Stimulated activated CD4-positive, alpha-beta T cell treated with anti-CD3 and anti-CD28 coated beads, Interleukin-1b, Interleukin-23, amount 100 ng/mL, for 1 hour (primary cell): ENCODE measurements at places on chromosomes 3 and 15.

DNA sequence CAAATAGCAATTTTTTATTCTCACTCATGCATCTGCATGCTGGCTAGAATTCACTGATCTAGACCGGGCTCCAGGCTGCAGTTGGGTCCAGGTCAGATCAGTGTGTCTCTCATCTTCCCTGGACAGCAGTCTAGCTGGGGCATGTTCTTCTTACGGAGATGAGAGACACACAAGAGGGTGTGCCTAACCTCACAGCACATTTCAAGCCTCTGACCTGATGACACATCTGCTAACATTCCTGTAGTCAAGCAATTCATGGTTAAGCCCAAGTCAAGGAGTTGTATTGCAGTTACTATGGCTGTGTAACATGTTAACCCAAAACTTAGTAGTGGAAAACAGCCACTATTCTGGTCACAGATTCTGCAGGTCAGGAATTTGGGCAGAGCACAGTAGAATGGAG, 13.1 kb downstream of the BSN start:
- DNase-seq = no peak

DNA sequence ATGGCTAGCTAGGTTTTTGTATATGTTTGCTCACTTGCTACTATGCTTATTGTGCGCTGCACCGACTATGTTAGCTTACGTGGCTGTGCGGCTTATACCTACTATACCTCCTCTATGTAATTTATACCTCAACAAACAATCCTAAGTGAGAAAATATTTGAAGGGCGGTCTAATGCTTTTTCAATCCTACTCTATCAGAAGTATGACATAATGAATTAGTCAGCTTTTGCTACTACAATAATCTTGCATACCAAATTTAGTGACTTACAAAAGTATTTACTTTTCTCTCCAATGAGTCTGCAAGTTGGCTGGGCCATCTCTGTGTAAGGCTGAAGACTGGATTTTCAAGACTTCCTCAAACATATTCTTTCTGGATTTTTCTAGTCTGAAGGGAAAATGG, 391.2 kb upstream of the NECTIN3 start:
- no peak for DNase-seq

DNA sequence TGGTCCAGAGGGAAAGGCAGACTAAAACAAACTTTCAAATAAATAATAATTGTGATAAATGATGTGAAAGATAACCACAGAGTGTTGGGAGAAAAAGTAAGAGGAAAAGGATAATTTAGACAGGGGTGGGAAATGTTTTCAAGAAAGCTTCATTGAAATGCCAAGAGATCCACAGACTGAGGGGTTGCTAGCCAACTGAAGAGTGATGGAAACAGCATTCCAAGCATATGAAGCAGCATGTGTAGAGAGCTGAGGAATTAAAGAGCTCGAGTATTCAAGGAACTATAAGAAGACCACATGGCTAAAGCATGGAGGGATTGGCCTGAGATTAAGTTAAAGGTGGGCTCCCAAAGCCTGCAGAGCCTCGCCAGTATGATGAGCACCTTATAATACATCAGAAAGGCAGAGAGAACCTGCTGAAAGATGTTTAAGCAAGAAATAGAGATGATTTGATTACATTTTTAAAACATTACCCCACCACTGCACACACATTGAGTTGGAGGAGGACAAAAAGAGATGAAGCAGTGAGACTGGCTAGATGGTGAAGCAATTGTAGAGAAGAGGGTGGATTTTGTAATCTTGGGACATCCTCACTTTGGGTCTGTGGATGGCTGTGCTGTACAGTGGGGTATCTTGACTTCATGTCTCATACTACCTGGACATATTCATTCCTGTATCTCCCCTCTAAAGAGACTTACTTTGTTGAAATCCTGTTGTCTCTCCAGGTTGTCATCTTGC, 100.8 kb downstream of the STAC start:
- no peak for DNase-seq

- DNase-seq = no peak
Measured at GRCh38 chr3:88984832-88985231, 122.6 kb upstream of the EPHA3 start.

GRCh38 chr15:77074350-77074749, 3.4 kb upstream of the TSPAN3 start:
- no peak for DNase-seq

- DNase-seq = no peak
Measured at GRCh38 chr3:35598804-35599203, 40.5 kb upstream of the ARPP21 start.

- DNase-seq = no peak
Measured at GRCh38 chr3:31957106-31957505, 24.0 kb downstream of the OSBPL10 start.

- no peak for DNase-seq
Measured at GRCh38 chr3:106765342-106765741, 611.9 kb upstream of the CCDC54 start.

DNA sequence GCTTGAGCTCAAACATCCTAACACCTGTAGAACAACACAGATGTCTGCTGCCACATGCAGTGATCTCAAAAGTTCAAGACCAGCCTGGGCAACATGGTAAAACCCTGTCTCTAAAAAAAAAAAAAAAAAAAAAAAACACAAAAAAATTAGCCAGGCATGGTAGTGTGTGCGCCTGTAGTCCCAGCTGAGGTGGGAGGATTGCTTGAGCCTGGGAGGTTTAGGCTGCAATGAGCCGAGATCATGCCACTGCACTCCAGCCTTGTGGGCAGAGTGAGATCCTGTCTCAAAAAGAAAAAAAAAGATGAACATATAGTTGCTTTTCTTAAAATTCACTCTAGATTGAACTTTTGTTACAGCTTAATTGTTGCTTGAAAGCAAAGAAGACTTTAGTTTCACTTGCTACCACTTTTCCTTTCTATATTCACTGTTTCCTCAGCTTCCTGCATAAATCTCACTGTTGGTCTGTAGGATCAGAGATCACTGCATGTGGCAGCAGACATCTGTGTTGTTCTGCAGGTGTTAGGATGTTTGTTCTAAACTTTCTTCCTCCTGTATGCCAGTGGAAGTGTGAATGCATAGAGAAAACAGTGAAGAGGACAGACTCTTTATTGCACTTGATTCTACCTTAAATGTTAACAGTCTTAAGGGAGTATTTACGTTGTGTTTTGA, 12.6 kb downstream of the RAB11A start:
- DNase-seq = no peak

DNA sequence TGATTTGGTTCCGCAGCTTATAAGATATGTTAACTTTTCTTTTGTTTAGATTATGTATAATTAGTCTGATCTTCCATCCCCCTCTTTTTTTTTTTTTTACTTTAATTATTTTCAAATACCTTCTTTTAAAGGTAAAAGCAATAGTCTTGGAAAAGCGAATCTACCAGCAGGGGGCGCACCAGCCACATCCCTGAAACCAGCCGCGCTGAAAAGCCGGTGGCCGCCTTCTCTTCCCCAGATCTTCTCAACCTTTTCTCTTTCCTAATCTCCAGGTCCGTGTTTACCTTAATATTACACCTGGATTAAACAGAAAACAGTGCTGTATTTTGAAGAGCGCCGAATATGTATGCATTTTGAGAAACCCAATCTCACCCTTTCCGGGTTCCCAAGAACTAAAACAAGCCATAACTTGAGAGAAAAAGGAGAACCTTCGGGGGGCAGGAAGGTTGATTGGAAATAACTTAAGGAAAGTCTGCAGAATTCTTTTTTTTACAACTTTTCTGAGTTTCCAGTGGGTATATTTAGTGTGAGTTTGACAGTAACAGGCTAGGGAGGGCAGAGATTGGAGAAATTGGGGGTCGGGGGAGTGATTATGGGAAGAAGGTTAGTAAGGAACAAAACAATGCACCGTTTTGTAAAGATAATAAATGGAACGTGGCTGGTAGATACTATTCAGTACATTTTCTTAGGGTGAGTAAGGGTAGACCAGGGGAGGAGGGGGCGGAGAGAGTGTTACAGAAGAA, 2.0 kb upstream of the SOX2 start:
- DNase-seq = no peak

GRCh38 chr15:98858610-98859023, 149.0 kb downstream of the PGPEP1L start:
- DNase-seq = no peak

DNA sequence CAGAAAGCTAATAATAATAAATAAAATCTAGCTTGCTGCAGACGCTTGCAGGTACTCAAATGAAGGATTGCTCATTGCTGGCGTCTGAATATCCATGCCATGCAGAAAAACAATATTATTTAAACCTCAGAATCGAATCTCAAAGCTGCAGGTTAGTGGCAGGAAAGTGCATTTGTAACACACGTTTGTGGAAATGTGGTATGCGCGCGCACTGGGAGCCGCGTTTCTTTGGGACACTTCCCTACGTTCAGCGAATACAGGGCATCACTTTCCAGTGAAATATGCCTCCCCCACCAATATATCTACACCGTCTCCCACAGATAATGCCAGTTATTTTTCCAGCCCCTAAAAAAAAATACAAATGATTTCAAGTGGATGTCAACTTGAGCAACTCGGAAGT, 37.1 kb downstream of the ZIC4 start:
- DNase-seq = no peak

GRCh38 chr3:25046911-25047771, 380.9 kb upstream of the RARB start:
- DNase-seq = no peak

- no peak for DNase-seq
Measured at GRCh38 chr3:30299674-30300385, 306.6 kb upstream of the TGFBR2 start.

GRCh38 chr3:9721015-9721699, 10.4 kb upstream of the BRPF1 start:
- DNase-seq = no peak

DNA sequence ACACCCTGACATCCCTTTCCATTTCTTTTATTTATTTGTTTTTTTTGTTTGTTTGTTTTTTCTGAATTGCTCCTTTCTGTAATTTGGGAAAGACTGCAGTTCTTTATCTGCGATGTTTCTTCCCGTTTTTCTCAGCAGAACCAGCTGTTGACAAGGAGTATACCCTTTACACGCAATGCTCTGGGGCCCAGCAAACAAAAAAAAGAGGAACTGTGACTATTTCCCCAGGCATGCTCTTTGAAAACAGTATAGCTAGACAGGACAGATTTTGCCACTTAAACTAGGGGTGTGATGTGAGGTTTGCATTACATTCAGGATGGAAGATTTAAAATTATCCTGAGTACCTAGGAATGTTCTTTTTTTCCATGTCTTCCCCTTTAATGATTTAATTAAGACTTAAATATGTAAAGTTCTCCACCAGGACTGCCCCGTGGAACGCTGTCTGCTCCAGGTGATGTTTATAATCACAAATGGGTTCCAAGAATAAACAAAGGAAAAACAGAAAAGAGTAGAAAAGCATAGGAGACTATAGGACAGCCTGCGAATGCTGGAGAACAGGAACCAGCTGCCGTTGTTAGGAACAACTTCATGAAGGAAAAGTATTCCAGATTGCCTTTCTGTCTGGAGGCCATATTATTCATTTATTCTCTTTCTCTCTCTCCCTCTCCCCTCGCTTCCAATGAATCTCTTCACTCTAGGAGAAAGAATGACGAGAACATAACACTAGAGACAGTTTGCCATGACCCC, 43.3 kb downstream of the TGFBR2 start:
- DNase-seq = no peak

DNA sequence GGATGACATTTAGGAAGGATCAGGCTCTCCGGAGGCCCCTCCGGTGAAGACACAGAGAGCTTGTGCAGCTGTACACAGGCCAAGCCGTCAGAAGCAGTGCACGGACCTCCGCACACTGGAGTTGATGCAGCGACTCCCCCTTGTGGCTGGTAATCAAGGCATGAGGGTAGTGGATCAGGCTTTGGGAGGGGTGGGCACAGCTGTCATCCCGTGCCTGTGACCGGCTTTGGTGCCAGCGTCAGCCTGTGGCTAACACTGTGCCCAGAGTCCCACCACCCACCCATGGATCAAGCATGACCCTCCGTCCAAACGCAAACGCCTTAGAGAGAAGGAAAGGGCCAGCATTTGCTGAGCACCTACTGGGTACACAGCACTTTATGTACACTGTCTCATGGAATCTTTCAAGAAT, 8.2 kb upstream of the GRIP2 start:
- DNase-seq = no peak

- DNase-seq = no peak
Measured at GRCh38 chr3:128933922-128934253, 54.5 kb downstream of the ACAD9 start.

DNA sequence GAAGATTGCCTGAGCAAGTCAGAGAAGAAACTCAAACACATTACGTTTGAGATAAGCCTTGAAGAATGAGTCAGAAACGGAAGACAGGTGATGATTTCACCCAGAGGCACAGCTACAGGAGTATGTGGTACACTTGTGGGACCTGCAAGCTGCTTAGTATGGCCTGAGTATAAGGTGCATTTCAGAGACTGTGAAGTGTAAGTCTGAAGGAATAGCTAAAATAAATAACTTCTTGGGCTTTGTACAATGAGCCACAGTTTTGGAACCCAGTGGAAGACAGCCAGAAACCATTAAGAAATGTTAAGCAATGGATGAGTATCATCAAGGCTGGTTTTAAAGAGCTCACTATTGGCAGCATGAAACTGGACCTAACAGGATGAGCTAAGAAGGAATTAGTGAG, 826.2 kb downstream of the ROBO1 start:
- DNase-seq = no peak

GRCh38 chr3:124838963-124839362, 48.2 kb downstream of the ITGB5 start:
- no peak for DNase-seq

DNA sequence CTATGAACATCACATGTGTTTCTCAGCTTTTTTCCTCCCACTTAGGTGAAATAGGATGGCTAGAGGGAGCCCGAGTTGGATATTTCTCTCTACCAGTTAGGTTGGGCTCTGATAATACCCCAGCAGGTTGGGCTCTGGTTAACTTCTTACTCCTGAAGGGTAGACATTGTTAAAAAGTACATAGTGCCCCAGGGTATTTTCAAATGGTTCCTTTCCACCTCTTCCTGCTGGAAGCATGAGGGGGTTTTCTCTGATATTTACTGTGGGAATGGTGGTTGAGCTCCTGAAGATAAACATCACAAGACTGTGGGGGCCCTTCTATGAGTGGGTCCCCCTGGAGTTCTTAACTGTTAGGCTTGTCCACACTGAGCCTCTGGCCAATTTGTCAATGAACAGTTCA, 36.1 kb upstream of the SPESP1 start:
- DNase-seq = no peak

DNA sequence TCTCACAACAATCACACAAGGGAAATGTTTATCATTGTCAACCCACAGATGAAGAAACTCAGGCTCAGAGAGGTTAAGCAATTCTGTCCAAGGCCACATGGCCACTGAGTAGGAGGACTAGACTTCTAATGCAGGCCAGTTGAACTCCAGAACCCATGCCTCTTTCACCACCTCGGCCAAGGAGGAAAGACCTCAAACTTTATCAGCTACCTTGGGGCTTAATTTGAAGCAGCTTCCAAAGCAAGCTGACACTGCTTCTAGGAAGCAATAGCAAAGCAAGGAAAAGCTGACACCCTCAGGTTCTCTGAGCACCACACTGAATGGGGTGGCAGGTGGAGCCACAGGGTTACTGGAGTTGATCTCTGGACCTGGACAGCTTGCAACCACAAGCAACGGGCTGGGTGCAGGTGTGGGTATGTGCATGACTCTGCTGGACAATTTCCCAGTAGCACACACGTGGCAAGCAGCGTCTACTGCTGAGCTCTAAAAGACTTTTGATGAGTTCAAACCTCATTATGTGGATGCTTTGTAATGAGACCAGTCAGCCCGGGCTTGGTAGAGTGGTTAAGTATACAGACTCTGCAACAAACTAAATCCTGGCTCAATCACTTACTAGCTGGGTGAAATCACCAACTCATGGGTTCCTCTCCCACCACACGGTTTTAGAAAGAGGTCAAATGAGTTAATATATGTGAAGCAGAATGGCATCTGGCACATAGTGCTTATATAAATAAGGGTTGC, 23.1 kb downstream of the CCNL1 start:
- no peak for DNase-seq
